ENCODE measurements at places on chromosomes 12 and 14.

GRCh38 chr12:26744697-26745440 lies 88.1 kb downstream of the ITPR2 start:
- no peak for DNase-seq

- no peak for DNase-seq
These were observed 20.1 kb upstream of the RIN3 start for GRCh38 chr14:92493492-92493891.

GRCh38 chr12:115810122-115810901 lies 467.2 kb downstream of the MED13L start:
- DNase-seq: no peak

DNA sequence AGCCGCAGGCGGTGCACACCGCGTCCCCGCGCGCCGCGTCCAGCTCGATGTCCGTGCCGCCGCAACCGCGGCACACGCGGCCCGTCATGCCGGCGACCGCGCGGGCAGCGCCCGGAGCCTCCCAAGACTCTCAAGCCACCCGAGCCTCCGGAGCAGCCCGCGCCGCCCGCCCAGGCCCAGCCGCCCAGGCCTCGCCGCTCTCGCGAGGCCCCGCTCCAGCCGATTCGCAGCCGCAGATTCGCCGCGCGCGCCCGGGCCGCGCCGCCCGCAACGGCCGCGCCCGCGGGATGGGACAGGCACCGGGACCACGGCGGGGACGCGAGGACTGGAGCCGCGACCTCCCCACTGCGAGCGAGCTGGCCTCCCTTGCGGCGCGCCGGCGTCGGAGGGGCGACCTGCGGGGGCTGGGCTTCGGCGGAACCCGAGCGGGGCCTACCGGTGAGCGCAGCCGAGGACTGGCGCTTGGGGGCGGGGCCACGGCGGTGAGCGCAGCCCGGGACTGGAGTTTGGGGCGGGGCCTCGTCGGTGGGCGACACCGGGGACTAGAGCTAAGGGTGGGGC lies at the start of gene BRF1:
BRF1 (minus strand) TSS at position 460 of the 561 bp plus-strand sequence; CDS start at position 88, 372 bp downstream.
- DNase-seq: peak; percentile 34

- no peak for DNase-seq
These were observed 36.3 kb upstream of the PPP1CC start for GRCh38 chr12:110778833-110779577.

DNA sequence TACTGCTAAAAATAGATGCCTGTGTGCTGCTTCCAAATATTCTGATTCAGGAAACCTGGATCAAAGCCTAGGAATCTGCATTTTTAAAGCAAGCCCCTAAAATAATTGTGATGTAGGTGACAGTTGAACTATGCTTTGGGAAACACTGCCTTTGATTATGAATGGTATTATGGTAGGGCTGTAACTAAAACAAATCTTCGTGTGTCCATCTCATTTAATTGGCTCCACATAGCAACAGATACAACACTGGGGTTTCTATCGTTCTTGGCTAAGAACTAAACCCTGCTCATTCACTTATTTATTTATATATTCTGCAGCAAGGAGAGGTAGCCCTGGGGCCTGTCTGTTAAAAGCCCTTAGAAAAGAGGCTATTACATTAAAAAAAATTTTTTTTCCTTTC lies 23.0 kb upstream of the ITGA5 start:
- no peak for DNase-seq

- DNase-seq: no peak
These were observed 384.9 kb upstream of the FOXG1 start for GRCh38 chr14:28381656-28382055.

- no peak for DNase-seq
These were observed 196.4 kb upstream of the G2E3 start for GRCh38 chr14:30362369-30363218.

GRCh38 chr14:98953551-98954348 lies 318.2 kb downstream of the BCL11B start:
- DNase-seq: peak; percentile 24

GRCh38 chr12:19616781-19617180 lies 177.5 kb downstream of the AEBP2 start:
- no peak for DNase-seq

DNA sequence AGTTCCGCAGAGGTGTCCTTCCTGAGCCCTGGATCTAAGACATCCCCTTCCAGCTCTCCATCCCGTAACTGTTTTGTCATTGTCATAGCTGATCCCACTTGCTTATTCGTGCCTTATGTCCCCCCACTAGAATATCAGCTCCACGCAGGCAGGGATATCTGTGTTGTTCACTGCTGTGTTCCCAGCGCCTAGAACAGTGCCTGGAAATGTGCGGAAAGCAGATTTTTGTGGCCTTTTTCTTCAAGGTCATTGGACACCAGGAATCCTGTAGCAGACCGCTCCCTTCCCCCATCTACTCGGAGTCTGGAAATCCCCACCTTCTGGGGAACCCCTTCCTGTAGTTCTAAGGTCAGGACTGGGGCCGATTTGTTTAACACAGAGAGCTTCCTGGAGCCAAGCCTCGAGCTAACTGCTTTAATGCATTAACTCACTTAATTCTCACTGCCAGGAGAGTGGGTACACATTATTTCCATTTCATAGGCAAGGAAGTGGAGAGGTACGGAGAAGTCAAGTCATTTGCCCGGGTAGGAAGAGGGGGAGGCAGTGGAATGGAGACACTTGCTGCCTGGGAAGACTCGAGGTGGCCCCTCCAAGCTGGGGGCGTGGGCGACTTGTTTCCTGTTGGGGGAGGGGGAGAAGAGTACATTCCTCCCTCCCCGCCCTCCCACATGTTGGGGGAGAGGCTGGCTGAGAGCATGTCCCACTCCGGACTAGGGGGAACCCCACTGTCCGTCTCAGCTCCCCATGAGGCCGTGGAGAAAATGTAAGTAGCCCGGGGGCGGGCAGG lies 1.2 kb upstream of the SH2B3 start:
- no peak for DNase-seq

GRCh38 chr12:130948136-130948535 lies 5.6 kb upstream of the ADGRD1 start:
- no peak for DNase-seq

- no peak for DNase-seq
These were observed 890 bp downstream of the SPTLC2 start for GRCh38 chr14:77615361-77616132.

DNA sequence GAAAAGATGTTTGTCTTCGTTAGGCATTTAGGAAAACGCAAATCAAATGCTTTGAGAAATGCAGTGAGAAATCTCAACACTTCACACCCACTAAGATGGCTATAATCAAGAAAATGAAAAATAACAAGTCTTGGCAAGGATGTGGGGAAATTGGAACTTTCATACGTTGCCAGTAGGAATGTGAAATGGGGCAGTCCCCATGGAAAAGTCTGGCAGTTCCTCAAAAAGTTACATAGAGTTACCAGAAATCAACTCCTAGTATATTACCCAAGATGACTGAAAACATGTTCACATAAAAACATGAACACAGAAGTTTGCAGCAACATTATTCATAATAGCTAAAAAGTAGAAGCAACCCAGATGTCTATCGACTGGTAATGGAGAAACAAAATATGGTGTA lies 41.5 kb upstream of the LRTM2 start:
- DNase-seq: no peak

DNA sequence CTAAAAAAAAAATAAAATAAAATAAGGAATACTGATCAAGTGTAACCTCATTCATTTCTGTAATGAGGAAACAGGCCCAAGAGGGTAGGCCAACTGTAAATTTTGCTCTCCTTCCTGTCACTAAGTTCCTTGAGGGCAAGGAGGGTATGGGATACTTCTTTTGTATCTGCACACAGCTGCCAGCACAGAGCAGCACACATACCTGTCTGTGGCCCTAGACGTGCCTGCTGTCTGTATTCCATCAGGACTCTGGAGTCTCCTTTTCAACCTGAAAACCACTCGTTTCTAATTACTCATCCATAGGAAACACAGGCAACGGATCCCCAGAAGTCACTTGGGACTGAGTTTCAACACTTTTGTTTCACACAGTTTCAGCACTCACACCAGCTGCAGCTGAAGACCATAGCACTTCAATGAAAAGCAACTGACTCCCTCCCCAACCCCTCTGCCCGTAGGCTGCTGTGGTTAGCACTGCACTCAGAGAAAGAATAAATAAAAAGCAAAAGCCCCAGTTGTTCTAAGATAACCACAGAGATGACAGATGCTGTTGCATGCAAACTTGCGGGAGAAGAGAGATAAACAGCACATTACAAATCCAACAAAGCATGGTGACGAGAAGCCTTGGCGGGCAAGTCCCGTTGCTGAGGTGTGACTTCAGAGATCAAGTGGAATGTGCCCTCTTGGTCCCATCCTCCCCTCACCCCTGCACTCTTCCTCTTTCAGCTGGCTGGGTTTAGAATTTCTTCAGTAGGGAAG lies 24.9 kb downstream of the CRACR2A start:
- no peak for DNase-seq

- DNase-seq: no peak
These were observed at the start of gene TMCC3 for GRCh38 chr12:94650143-94651056. Gene TMCC3 (minus strand): TSS chr12:94650557. CDS start chr12:94650430, 127 bp downstream.

DNA sequence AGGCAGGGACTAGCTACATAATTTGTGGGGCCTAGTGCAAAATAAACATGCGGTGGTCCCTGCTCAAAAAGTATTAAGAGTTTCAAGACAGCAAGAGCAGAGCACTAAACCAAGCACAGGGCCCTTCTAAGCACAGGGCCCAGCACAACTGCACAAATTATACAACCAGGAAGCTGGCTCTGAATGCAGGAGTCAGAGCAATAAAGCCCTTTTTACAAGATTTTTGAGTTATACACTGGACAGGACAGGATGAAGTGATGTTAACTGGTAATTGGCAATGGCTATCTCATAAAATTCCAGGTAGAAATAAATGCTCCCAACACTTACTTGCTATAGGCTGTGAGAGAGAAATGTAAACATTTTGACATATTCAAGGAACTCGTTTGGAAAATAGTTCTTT lies 86.2 kb upstream of the GPHB5 start:
- no peak for DNase-seq

- no peak for DNase-seq
These were observed 21.6 kb downstream of the RERGL start for GRCh38 chr12:18068355-18068754.

- DNase-seq: no peak
These were observed 5.3 kb downstream of the RAD52 start for GRCh38 chr12:944211-944610.

GRCh38 chr12:45587877-45588533 lies 141.5 kb upstream of the ARID2 start:
- no peak for DNase-seq

DNA sequence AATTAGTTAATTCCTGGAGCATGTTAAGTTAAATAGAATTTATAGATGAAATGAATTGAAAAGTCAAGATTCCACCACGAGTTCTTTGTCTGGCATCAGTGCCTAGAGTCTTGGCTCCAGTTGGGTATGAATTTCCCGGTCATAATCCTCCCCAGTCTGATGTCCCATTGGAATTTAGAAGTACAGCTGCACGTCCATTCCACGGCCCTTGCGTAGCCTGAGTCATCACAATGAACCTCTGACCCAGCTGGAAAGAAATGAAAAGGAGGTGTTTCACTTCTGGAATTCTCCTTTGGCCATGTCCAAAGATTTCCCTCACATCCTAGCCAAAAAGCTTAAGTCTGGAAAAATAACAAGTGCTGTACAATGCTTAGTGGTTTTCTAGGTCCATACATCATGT lies 122.7 kb downstream of the KICS2 start:
- DNase-seq: no peak

DNA sequence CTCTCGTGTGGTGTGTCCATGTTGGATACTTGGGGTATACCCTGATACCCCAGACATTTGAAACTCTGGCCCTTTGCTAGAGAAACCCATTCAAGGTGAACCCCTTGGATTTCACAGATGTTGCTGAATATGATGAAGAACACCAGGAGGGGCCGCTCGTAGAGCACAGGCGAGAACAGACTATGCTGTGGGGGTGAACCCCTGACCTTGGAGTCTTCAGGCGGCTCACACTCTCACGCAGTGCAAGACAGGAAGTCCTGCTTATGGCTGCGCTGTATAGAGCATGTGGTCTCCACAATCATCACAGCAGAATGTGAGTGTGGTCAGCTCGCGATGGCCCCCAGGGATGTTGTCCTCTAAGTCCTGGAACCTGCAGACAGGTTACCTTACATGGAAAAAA lies 60.4 kb downstream of the SLC15A4 start:
- DNase-seq: no peak

DNA sequence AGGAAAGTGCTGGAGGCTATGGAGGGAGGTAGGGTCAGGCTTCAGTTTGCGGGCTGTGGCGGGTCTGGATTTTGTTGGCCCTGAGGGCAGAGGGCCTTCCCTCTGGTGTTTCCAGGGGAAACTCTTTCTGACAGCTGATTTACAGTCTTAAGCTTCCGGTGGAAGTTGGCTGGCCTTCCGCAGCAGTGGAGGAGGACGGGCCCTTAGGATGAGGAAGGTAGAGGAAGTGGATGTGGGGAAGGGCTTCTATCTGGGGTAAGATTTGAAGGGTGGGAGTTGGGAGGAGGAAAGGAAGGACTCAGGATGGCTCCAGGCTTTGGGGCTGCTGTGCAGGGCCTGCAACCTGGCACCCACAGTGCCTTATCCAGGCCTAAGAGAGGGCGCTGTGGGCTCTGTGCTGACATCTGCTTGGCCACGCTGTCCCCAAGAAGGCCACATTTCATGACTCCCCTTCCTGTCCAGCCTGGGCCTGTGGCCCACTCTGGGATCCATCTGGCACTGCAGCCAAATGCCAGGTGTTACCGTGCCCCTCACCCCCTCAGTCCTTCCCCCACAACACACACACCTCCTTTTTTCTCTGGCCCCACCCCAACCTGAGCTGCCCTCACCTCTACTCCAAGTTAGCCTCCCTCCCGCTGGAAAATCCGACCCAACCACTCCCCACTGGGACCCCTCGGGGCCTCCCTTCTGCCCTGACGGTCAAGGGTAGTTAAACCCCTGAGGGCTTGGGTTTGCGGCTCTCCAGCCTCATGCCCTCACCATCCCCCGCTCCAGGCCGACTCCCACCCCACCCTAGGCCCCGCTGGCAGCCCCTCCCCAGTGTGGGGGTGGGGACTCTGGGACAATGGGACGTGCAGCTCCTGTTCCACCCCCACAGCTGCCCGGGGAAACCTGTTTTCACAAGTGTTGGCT lies 7.7 kb upstream of the PPP1R13B start:
- DNase-seq: no peak

GRCh38 chr12:80178846-80179245 lies 79.5 kb downstream of the OTOGL start:
- no peak for DNase-seq

- DNase-seq: no peak
These were observed 551 bp downstream of the RAP1B start for GRCh38 chr12:68611094-68611805.

DNA sequence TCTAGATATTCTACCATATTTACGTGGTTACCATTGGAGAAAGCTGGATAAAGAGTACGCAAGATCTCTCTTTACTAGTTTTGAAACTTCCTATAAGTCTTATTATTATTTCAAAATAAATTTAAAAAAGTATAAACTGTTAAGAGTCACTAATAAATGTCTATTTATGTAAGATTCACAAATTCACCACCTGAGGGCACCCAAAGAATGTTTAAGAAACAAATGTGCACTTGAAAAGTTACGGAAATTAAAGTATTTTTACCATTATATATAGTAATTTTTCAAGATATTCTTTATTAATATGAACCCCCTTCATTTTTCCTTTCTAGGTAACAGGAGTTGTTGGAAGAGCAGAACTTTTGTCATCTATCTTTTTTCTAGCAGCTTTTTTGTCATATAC lies 11.9 kb downstream of the TMTC3 start:
- DNase-seq: no peak

Data from epithelial cell of prostate (primary cell).